ENCODE measurements at places on chromosomes 2 and 18.

GRCh38 chr2:46167924-46168323 lies 129.3 kb upstream of the EPAS1 start:
- DNase-seq: no peak

GRCh38 chr2:28469947-28470535 lies 25.8 kb upstream of the PLB1 start:
- DNase-seq: no peak

DNA sequence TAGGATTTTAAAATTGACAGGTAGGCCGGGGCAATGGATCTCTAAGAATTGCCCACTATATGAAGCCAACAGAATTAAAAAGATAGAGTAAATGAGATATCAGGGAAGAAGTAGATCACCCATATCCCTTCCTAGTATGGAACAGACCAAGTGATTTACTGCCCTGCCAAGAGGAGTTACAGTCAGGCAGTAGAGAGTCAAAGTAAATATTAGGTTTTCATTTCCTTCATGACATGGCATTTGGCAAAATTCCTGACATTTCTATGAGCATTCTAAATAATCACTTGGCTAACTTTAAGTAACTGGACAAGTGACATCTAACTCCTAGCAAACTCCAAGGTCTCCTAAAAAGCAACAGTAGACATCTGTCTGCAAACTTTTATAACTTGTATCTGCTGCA lies 33.5 kb downstream of the GALNT5 start:
- DNase-seq: no peak

GRCh38 chr2:43070030-43070429 lies 156.4 kb downstream of the ZFP36L2 start:
- no peak for DNase-seq

- no peak for DNase-seq
Measured at GRCh38 chr2:17617516-17617915, 77.0 kb downstream of the VSNL1 start.

- no peak for DNase-seq
Measured at GRCh38 chr2:143398781-143399180, 269.6 kb downstream of the ARHGAP15 start.

- no peak for DNase-seq
Measured at GRCh38 chr2:150043172-150043500, 444.3 kb downstream of the RND3 start.

- no peak for DNase-seq
Measured at GRCh38 chr18:1006304-1006703, 101.6 kb downstream of the ADCYAP1 start.

- peak; percentile 31 for DNase-seq
Measured at GRCh38 chr2:27133195-27133875, 1.1 kb downstream of the PREB start.

GRCh38 chr18:34704823-34705222 lies 5.3 kb upstream of the DTNA start:
- DNase-seq: no peak

- DNase-seq: no peak
Measured at GRCh38 chr18:55830544-55830943, 242.6 kb upstream of the TCF4 start.

GRCh38 chr2:174438146-174438886 lies 42.8 kb downstream of the SCRN3 start:
- DNase-seq: no peak

- DNase-seq: no peak
Measured at GRCh38 chr2:1339388-1340140, 73.7 kb upstream of the TPO start.

DNA sequence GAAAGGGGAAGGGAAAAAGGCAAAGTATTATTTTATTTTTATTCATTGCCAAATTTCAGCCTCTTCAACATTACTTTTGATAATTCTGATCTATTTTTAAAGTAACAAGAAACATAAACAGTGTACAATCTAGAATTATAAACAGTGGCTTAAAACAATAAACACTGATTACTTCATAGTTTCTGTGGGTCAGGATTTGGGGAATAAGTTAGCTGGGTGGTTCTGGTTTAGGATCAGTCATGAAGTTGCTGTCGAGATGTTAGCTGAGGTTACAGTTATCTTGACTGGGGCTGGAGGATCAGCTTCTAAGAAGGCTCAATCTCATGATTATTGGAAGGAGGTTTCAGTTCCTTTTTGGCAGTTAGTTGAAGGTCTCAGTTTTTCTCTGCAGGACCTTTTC lies 109.2 kb downstream of the SCN2A start:
- DNase-seq: no peak

Measured in activated naive CD4-positive, alpha-beta T cell treated with anti-CD3 and anti-CD28 coated beads, Interleukin-2, amount 50 U/mL, for 16 hours (primary cell).